Lower leg skin (tissue), 4 donors: ENCODE measurements at places on chromosomes 16 and 17. TPM values are rescaled to one million over a fixed set of nuclear protein-coding genes. Genes with fewer than 3 reads are reported as not detected.

GRCh38 chr16:58085584-58086251 is 43.5 kb downstream of the CFAP20 start:
- no peak for DNase-seq

GRCh38 chr17:9538626-9539025 is 37.0 kb downstream of the STX8 start:
- no peak for DNase-seq

GRCh38 chr16:69384974-69385373 is 833 bp downstream of the TERF2 start:
- no peak for DNase-seq

DNA sequence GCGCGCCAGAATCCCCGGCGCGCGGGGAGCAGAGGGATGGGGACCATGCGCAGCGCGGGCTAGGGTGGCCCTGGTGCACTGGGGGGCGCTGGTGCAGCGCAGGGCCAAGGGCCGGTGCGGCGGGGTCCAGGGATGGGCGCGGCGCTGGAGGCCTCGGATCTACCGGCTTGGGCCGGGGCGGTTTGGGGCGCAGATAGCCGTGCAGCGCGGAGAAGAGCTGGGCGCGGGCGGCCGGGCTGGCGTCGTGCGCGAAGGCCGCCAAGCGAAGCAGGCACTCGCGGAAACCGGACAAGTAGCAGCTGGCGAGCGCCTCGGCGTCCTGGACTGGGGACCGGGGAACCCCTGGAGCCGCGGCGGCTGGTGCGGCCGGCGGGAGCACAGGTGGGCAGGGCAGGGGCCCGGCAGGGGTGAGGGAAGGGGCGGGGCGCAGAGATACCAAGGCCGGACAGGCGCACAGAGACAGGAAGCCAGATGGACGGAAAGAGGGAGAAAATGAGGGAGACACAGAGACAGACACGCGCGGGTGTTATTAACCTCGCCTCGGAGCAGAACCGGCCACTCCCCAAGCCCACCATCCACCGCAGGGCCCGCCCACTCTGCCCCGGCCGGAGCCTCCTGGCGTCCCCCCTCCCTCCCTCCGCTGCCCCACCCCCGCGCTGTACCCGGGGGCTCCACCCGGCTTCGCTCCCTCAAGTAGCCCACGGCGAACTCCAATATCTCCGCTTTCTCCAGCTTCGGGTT is 2.1 kb downstream of the HES7 start:
- DNase-seq = peak; percentile 91

DNA sequence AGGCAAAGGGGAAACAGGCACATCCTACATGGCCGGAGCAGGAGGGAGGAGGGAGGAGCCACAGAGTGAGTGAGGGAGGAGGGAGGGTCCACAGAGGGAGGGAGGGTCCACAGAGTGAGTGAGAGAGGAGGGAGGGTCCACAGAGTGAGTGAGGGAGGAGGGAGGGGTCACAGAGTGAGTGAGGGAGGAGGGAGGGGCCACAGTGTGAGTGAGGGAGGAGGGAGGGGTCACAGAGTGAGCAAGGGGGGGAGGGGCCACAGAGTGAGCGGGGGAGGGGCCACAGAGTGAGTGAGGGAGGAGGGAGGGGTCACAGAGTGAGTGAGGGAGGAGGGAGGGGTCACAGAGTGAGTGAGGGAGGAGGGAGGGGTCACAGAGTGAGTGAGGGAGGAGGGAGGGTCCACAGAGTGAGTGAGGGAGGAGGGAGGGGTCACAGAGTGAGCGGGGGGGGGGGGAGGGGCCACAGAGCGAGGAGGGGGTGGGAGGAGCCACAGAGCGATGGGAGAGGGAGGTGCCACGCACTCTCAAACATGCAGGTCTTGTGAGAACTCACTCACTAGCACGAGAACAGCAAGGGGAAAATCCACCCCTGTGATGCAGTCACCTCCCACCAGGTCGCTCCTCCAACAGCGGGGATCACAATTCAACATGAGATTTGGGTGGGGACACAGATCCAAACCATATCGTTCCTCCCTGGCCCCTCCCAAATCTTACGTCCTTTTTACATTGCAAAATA is 24.3 kb upstream of the CDH15 start:
- no peak for DNase-seq

The GAS7 gene
- 121 TPM for total RNA-seq
